ENCODE measurements at places on chromosomes 16 and 17.

DNA sequence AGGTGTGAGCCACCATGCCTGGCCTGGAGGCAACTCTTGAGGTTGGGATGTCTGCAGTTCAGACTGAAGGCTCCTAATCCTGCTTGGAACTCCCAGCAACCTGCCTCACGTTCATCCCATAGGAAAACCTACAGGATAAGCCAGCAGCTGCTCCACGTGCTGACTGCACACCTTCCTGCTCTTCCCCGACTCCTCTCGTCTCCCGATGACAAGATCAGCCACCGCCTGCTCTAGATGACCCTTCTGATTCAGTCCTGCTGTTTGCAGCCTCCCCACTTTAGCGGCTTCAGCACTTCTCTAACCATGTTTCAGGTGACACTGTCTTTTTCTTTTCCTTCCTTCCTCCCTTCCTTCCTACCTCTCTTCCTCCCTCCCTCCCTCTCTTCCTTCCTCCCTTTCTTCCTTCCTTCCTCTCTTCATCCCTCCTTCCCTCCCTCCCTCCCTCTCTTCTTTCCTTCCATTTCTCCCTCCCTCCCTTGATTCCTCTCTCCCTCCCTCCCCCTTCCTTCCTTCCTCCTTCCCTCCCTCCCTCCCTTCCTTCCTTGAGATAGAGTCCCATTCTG, 61.8 kb downstream of the EMP2 start:
- no peak for DNase-seq

DNA sequence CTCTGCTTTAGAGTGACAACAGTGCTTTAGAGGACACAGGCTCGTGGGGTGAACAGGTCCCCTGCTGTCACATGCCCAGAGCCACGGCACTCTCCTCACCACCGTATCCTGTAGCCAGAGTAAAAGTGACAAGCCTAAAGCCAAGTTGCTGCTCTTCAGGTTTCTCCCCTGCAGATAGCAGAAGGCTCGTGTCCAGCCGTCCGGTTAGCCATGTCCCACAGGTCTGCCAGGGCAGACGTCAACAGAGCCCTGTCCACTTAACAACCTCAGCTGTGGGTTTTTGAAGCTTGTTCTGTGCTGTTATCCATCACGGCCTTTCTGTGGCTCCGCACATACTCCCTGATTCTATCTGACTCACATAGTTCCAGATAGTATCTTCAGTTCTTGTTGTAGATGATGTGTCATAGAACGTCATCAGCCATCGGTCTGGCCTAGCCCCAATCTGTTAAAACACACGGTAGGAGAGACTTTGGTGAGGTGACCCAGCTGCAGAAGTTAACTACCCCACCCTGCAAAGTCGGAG, 100.7 kb downstream of the SOCS1 start:
- DNase-seq: no peak

DNA sequence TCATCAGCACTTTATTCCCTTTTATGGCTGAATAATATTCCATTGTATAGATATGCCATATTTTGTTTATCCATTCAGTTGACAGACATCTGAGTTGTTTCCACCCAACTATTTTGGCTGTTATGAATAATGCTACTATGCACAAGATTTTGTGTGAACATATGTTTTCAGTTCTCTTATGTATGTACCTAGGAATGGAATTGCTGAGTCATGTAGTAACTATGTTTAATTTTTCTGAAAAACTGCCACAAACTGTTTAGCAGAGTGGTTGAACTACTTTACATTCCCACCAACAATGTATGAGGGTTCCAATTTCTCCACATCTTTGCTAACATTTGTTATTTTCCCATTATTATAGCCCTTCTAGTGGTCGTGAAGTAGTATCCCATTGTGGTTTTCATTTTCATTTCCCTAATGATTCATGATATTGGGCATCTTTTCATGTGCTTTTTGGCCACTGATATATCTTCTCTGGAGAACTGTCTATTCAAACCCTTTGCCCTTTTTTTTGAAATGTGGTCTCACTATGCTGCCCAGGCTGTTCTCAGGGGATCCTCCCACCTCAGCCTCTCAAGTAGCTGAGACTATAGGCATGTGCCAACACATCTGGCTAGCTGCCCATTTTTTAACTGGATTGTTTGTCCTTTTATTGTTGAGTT, 26.3 kb downstream of the SMURF2 start:
- no peak for DNase-seq

- DNase-seq: no peak
Measured at GRCh38 chr17:76356803-76357456, 3.2 kb upstream of the PRPSAP1 start.

DNA sequence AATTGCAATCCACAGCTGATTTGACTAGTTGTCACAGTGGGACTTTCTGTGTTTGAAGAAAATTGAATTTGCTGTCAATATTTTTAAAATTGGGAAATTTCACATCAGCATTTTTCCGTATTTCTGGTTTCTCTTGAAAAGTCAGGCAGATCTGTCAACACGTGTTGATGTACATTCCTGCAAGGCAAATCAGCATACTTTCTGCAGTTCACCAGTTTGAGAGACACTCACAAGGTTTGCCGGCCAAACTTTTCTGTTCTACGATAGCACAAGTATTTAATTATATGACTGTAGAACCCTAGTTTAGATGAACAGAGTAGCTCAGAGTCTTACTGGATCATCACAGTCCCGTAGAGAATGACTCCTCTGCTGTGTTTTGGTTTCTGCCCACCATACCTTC, 102.0 kb downstream of the ADAMTS18 start:
- DNase-seq: no peak

DNA sequence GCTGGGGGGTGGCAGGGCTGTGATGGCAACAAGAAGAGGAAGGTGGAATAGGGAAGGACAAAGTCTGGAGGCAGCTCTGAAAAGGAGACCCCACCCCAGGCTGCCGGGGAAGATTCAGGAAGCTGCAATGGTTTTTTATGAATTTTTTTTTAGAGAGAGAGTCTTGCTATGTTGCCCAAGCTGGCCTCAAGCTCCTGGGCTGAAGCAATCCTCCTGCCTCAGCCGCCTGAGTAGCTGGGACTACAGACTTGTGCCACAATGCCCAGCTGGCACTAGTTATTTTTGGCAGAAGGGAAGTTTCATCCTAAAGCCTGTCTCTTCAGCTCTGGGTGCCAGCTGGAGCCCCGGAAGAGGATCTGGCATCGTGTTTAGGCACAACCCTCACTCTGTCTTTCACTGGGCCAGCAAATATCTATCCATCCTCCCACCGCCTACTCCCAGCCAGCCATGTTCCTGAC, 1.3 kb upstream of the CES3 start:
- DNase-seq: no peak

DNA sequence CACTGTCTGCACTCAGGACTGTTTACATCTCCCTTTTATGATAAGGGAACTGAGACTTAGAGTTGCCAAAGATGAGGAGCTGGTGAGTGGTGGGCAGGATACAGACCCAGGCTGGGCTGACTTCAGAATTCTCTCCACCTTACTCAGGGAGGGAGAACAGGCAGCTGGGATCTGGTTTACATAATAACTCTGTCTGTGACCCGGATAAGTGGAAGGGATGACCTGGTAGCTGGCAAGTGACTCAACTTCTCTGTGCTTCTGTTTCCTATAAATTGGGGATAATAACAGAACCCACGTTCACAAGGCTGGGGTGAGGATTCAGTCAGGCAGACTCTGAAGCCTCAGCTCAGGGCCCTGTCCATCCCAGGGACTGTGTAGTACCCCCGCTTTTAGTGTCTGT, 2.6 kb downstream of the SNX20 start:
- no peak for DNase-seq

DNA sequence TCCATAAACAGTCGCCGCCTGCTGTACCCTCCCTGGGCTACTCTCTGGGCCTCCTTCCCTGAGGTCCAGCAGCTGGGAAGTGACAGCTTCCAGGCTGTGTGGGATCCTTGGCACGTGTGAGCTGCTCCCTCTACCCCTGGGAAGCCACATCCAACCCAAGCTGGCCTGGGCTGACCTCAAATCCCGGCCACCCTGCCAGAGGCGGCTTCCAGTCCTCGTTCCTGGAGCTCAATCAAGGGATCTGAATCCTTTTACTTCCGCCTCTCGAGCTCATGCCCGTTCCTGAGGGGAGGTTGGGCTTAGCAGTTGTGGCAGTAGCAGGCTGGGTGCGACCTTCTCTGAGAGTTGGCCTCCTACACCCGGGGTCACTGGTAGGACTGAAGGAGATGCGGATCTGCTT, 82.5 kb downstream of the NETO2 start:
- no peak for DNase-seq

DNA sequence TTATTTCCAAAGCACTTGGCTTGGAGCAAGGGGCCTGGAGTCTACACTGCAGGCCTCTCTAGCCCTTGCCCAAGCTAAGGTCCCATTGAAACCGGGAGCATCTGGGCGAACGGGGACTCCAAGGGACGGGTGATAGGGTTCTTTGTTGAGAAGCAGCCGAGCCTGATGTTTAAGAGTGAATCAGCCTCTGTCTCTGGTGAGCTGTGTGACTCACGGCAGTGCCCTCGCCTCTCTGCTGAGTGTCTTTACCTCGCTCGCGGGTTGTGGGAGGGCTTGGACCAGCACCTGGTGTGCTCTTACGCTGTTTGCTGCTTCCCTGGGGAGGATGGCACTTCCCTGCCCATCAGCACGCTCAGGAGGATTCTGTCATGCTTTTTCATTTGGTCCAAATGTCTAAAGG, 1.3 kb downstream of the HGS start:
- no peak for DNase-seq

DNA sequence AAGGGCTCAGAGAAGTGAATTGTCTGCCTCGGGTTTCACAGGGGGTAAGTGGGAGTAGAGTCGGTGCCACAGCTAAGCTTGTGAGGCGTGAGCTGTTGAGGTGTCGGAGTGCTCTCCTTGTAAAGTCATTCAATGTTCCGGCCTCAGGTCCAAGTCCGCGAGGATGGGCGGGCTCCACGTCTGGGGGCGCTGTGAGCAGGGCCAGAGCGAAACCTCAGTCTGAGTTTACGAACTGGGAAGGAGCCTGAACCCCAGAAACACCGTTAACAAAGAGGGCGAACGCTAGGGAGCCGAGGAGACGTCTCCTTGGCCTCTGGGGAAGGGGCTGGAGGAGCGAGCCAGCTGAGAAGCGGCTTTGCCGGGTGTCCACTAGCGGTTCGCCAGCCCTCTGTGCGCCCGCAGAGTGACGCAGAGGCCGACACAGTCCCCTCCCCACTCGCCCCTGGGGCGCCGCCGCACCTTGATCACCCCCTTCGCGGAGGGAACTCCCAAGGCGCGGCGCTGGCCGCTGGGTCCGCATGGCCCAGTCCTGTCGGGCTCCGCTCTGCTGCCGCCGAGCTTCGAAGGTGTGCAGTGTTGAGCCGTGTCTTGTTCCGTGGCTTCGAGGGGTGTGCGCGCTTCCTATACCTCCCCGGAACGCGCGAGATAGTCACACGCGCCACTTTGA, 4.9 kb downstream of the IRX3 start:
- DNase-seq: no peak

- DNase-seq: no peak
Measured at GRCh38 chr17:70989280-70989679, 819.9 kb downstream of the KCNJ2 start.

DNA sequence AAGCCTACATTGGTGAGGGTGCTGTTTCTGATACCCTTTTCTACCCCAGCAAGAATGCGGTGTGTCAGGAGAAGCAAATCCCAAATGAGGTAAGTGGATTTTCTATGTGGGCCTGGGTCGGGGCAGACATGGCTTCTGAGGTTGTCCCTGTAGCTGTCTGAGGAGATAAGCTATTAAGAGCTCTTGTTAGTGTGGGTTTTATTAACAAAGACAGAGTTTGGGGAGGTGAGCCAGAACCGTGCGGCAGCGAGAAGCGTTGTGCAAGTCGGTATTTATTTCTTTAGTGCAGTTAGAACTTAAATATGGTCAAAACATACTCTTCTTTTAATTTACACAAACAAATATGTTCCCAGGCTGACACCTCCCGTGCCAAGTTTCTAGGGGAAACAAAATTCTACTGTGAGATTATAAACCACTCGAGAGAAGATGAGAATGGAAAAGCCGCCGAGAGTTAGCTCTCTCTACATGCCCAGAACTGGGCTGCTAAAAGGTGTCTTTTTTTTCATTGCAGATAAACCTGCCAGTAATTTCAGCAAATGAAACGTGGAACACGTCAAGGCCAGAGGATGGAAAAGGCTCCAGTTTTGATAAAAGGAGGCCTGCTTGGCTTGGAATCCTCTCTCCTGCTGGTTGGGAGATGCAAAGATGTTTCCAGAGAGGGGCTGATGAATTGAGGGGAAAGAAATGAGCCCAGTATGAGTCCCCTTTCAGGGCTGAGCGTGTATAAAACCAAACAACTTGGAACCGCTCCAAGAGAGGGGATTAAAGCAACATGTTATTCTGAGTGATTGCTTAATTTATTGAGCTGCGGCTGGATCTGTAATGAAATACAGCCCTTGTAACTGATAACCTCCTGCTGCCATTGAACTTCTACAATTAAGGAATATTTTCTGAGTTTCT, 254.6 kb downstream of the MRTFB start:
- DNase-seq: peak; percentile 78

DNA sequence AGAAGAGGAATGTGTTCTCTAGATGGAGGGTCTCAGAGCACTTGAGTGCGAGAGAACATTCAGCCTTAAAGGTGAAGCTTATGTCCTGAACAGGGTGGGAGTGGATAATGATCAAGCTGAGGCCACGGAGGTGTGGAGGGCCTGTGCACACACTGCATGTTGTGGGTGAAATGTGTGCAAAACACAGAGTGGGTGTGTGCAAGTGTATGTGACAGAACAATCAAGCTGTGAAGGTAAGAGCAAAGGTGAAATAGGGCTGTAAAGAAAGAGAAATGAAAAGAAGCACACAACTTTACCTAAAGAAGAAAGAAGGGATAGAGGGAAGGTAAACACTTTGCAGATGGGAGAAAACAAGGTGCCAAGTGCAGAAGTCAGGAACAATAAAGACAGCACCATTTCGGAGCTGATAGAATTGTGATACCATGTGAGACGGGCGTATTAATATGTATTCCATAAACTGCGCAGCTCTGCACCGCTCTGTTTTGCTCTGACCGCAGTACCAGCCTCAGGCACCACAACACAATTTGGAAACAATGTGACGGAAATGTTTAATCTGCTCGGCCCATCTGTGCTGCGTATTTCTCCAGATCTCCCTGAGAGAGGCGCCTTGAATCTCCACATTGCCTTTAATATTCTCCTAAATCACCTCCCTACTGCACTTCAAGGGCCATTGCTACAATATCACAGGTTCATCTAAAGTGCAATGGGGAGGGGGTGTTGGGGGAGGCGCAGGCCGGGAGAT, 40.6 kb downstream of the SNX11 start:
- DNase-seq: no peak

GRCh38 chr17:76805319-76805718, 62.9 kb upstream of the MGAT5B start:
- no peak for DNase-seq

Data from HAP-1 (cell line).